Body of pancreas (tissue), 4 donors: ENCODE measurements at places on chromosomes 3 and 15. TPM values are rescaled to one million over a fixed set of nuclear protein-coding genes. Genes with fewer than 3 reads are reported as not detected.
A peak's percentile ranks its signal among the peaks of the same experiment; 100 is the strongest.

Gene IL17RD
- total RNA-seq = 1.3 TPM

Gene GABRB3
- total RNA-seq = 3.6 TPM

Gene AMT
- total RNA-seq = 10.9 TPM

Gene FBXO40
- total RNA-seq = not detected

GRCh38 chr3:33392703-33393125 is 47.5 kb downstream of the UBP1 start:
- DNase-seq = no peak

GRCh38 chr3:22474706-22475445 is 723.9 kb upstream of the ZNF385D start:
- DNase-seq = peak; percentile 8

DNA sequence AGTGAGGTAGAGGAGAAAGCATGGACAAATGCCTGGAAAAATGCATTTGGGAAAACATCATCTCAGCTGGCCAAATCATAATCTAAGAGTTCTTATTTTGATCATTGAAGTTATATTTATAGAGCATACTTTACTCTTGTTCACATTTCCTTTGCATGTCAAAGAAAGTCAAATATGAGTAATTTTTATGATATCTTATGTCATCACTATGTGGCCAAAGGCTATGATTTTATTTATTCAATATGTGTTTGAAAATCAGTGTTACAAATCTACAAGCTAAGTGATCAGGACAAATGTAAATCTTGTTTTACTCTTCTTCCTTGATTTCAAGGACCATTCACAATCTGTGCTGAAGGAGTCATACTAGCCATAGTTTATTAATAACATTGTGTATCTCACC is 237.2 kb upstream of the DPH6 start:
- no peak for DNase-seq

GRCh38 chr3:9422712-9423424 is 25.5 kb downstream of the SETD5 start:
- peak; percentile 90 for DNase-seq

DNA sequence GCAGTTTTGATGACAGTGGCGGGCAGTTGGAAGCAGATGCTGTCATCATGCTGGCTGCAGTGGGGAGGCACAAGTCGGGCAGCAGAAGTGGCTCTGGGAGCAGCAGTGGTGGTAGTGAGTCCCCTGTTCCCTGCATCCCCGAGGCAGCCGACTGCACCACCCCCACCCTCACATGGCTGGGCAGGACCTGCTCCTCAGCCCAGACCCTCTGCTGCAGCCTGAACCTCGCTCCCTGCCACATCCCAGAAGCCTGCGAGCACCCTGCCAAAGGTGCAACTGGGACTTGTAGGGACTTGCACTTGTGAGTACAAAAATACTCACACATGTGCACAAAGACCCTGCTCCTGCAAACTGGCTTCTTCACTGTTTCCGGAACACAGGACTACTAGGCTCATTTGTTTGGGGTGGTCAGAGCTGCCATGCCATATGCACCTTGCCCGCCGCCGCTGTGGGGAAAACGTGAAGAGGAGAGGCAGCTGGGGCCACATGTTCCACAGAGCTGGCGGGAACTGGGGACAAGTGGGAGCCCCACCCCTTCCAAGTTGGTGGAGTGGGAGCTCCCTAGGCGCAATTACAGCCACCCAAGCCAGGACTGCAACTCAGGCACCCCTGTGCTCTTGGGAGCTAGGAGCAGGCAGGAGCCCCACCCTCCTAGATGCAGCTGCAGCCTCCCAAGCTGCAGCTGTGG is 2.2 kb downstream of the JMJD7 start:
- no peak for DNase-seq

GRCh38 chr15:36798794-36799193 is 219.4 kb downstream of the CDIN1 start:
- DNase-seq = no peak
